RWPE2 (cell line): ENCODE measurements at places on chromosomes 12 and 14.
A peak's percentile ranks its signal among the peaks of the same experiment; 100 is the strongest.

GRCh38 chr14:99589031-99589441 is 15.0 kb downstream of the CCDC85C start:
- H3K36me3 ChIP-seq: peaks cover 12% of the 10 kb centered on the region
- no peak for DNase-seq
- no peak overlapping the region for H3K4me3 ChIP-seq
- H3K4me1 ChIP-seq: peaks cover 24% of the 10 kb centered on the region
- H3K27me3 ChIP-seq: no peaks in the 10 kb centered on the region

DNA sequence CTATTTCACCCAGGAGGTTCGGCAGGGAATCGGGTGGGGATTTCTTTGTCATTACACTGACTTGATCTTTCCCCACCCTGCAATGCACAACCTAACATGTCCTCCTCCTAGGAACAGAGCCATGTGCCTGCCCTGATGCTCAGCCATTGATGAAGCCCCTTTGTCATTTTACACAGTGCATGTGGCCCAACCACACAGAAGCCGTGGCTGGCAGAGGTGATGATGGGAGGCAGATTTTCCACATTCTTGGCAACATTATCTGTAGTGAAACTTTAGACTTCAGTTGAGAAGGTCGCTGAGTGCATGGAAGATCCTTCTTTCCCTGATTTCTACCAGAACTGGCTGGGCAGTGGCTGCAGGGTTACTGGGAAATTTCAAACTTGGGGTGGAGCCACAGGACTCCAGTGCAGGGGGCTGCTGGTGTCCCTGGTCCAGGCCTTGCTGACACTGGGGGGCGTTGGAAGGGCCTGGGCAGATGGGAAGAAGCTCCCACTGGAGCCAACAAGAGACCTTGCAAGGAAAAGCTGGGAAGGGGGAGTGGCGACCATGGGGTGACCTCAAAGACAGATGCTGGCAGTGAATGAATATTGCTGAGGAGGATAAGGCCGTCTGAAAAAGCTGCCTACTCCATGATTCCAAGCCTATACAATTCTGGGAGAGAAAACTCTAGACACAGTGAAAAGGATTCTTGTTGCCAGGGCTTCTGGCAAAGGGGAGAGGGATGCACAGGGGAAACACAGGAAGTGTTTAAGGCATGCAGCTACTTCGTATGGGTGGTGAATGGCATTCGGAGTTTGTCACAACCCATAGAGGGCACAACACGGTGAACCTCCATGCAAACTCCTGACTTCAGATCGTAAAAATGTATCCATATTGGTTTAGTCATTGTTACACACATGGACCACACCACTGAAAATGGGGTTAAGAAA is 41.8 kb upstream of the P2RX7 start:
- H3K4me1 ChIP-seq: no peaks in the 10 kb centered on the region
- no peak overlapping the region for H3K4me3 ChIP-seq
- H3K36me3 ChIP-seq: no peaks in the 10 kb centered on the region
- no peak for DNase-seq

GRCh38 chr12:124490584-124491305 is 76.7 kb downstream of the NCOR2 start:
- no peak overlapping the region for H3K27ac ChIP-seq
- no peak for DNase-seq
- H3K36me3 ChIP-seq: peaks cover 52% of the 10 kb centered on the region
- H3K4me1 ChIP-seq: no peaks in the 10 kb centered on the region
- H3K27me3 ChIP-seq: no peaks in the 10 kb centered on the region
- H3K4me3 ChIP-seq: no peak overlapping the region

DNA sequence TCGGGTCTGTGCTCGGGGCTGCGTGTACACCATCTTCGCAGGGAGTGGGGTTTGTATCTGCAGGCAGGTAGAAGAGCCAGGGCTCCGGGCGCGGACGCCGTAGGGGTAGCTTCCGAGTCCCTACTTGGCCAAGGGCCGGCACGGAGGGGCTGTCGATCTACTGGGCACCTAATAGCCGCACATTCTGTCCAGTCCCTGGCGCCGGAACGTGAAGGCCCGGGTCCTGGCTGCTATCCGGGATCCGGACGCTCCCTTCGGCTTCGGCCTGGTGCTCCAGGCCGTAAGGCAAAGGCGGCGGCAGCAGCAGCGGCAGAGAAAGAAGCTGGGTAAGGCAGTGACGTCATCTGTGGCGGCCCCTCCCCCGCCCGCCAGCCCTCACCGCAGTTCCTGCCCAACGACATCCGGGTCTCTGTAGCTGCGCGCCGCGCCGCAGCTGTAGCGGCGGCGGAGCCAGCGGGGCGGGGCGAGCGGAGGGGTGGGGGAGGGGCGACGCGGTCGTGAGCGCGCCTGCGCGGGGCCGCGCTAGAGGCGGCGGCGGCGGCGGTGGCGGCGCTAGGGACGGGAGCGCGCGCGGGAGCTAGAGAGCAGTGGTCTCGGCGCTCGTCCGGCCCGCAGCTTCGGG is at the start of gene PPM1A:
TSS of gene PPM1A (plus strand) at position 525 of the 622 bp plus-strand sequence. CDS start 33,483 bp downstream, outside the sequence.
- H3K4me3 ChIP-seq: peak within 1 kb of the TSS; percentile 100
- H3K36me3 ChIP-seq: peaks cover 11% of the 10 kb centered on the region
- peak; percentile 96 for DNase-seq
- H3K27me3 ChIP-seq: no peaks in the 10 kb centered on the region
- peaks cover 31% of the 10 kb centered on the region for H3K4me1 ChIP-seq

GRCh38 chr12:25388183-25388582 is 137.5 kb upstream of the KRAS start:
- H3K4me1 ChIP-seq: no peaks in the 10 kb centered on the region
- no peak for DNase-seq
- H3K36me3 ChIP-seq: no peaks in the 10 kb centered on the region
- H3K27ac ChIP-seq: no peak overlapping the region
- no peaks in the 10 kb centered on the region for H3K27me3 ChIP-seq

GRCh38 chr12:46778415-46778814 is 47.4 kb downstream of the SLC38A4 start:
- H3K36me3 ChIP-seq: no peaks in the 10 kb centered on the region
- peaks cover 11% of the 10 kb centered on the region for H3K4me1 ChIP-seq
- no peak overlapping the region for H3K4me3 ChIP-seq

GRCh38 chr12:61781021-61781581 is 479.1 kb upstream of the USP15 start:
- no peaks in the 10 kb centered on the region for H3K27me3 ChIP-seq
- H3K4me1 ChIP-seq: no peaks in the 10 kb centered on the region
- no peak overlapping the region for H3K4me3 ChIP-seq
- no peak overlapping the region for H3K27ac ChIP-seq
- no peaks in the 10 kb centered on the region for H3K36me3 ChIP-seq
- DNase-seq: no peak

GRCh38 chr12:108379823-108380222 is 40.7 kb upstream of the CMKLR1 start:
- no peaks in the 10 kb centered on the region for H3K27me3 ChIP-seq
- H3K36me3 ChIP-seq: no peaks in the 10 kb centered on the region
- no peak overlapping the region for H3K27ac ChIP-seq

GRCh38 chr14:73776194-73776537 is 62.0 kb upstream of the PNMA1 start:
- H3K27me3 ChIP-seq: no peaks in the 10 kb centered on the region
- peaks cover 17% of the 10 kb centered on the region for H3K4me1 ChIP-seq
- H3K4me3 ChIP-seq: no peak overlapping the region
- H3K36me3 ChIP-seq: no peaks in the 10 kb centered on the region
- H3K27ac ChIP-seq: no peak overlapping the region

DNA sequence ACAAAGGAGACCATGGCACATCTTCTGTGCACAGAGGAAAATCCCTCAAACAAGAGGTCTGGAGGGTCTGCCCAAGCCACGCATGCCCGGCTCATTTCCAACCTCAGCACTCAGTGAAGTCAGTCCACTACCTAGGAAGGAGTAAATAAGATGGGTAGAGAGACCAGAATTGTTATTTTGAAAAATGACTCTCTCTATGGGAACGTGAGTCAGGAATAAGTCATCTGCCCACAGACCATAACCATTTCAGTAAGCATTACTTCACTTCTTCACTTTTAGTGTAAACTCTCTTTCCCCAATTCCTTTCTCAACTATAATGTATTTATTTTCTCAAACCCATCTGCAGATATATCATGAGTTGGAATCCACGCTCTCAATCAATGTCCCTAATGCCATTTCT is 1039.9 kb upstream of the USP15 start:
- no peak for DNase-seq
- H3K4me1 ChIP-seq: no peaks in the 10 kb centered on the region
- H3K36me3 ChIP-seq: no peaks in the 10 kb centered on the region
- H3K4me3 ChIP-seq: no peak overlapping the region

DNA sequence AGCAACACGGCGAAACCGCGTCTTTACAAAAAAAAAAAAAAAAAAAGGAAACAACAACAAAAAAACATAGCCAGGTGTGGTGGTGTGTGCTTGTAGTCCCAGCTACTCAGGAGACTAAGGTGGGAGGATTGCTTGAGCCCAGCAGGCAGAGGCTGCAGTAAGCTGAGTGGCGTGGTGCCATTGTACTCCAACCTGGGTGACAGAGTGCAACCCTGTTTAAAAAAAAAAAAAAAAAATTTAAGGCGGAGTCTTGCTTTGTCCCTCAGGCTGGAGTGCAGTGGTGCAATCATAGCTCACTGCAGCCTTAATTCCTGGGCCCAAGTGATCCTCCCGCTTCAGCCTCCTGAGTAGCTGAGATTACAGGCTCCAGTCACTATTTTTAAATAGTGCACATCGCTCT is 18.2 kb upstream of the FIGNL2 start:
- H3K27ac ChIP-seq: no peak overlapping the region
- H3K4me3 ChIP-seq: no peak overlapping the region
- H3K36me3 ChIP-seq: no peaks in the 10 kb centered on the region
- DNase-seq: no peak
- peaks cover 47% of the 10 kb centered on the region for H3K27me3 ChIP-seq

GRCh38 chr12:87280893-87281292 is 748.3 kb downstream of the C12orf50 start:
- no peaks in the 10 kb centered on the region for H3K4me1 ChIP-seq
- no peak for DNase-seq
- H3K36me3 ChIP-seq: no peaks in the 10 kb centered on the region
- no peak overlapping the region for H3K27ac ChIP-seq

DNA sequence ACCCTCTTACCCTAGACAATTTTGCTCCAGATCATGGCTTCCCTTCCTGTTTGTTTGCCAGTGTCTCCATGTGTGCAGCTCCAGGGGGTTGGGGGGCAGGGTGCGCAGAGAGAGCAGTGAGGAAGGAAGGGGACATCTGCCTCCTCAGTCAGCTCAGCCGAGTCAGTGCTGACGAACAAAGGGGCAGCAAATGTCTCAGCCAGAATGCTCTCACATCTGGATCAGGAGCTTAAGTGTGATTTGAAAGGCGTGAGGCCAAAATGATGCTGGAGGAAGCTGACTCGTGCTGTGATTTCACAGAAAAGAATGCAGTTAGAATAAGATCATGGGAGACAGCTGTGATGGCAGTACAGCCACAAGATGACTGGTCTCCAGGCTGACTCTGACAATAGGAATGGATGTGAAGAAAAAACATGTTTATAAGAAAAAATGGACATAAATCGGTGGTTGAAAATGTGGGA is 27.1 kb upstream of the CDK17 start:
- no peaks in the 10 kb centered on the region for H3K27me3 ChIP-seq
- peaks cover 23% of the 10 kb centered on the region for H3K36me3 ChIP-seq
- peaks cover 48% of the 10 kb centered on the region for H3K4me1 ChIP-seq
- peak overlapping the region; percentile 27 for H3K4me3 ChIP-seq
- DNase-seq: peak; percentile 93

GRCh38 chr12:3491938-3492792 is 1.2 kb downstream of the PRMT8 start:
- DNase-seq: no peak
- peaks cover 62% of the 10 kb centered on the region for H3K27me3 ChIP-seq
- peak overlapping the region; percentile 21 for H3K4me3 ChIP-seq
- no peaks in the 10 kb centered on the region for H3K36me3 ChIP-seq

DNA sequence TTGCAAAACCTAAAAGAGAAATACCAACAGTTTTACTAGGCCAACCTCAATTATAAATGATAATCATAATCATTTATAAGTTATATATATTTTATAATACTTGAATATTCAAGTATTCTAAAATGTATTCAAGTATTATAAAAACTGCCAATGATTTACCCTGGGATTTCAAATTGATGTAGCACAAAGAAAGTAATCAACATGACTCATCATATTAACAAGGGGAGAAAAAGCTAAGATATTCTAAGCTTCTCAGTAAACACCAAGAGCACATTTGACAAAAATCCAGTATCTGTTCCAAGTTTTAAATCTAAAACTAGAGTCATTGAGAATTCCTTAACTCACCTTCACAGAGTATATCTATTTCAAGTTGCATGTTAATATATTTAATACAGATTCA is 56.1 kb downstream of the CAPZA3 start:
- DNase-seq: no peak
- H3K4me1 ChIP-seq: no peaks in the 10 kb centered on the region
- H3K27ac ChIP-seq: no peak overlapping the region
- H3K36me3 ChIP-seq: no peaks in the 10 kb centered on the region
- H3K27me3 ChIP-seq: no peaks in the 10 kb centered on the region

- peak overlapping the region; percentile 58 for H3K4me3 ChIP-seq
- H3K36me3 ChIP-seq: peaks cover 29% of the 10 kb centered on the region
- peak overlapping the region; percentile 81 for H3K27ac ChIP-seq
Measured at GRCh38 chr14:89955022-89955744, 544 bp upstream of the TDP1 start.

- no peaks in the 10 kb centered on the region for H3K4me1 ChIP-seq
- no peak for DNase-seq
- H3K36me3 ChIP-seq: no peaks in the 10 kb centered on the region
- H3K27ac ChIP-seq: no peak overlapping the region
- H3K27me3 ChIP-seq: no peaks in the 10 kb centered on the region
Measured at GRCh38 chr12:112824701-112825100, 33.2 kb downstream of the RPH3A start.

DNA sequence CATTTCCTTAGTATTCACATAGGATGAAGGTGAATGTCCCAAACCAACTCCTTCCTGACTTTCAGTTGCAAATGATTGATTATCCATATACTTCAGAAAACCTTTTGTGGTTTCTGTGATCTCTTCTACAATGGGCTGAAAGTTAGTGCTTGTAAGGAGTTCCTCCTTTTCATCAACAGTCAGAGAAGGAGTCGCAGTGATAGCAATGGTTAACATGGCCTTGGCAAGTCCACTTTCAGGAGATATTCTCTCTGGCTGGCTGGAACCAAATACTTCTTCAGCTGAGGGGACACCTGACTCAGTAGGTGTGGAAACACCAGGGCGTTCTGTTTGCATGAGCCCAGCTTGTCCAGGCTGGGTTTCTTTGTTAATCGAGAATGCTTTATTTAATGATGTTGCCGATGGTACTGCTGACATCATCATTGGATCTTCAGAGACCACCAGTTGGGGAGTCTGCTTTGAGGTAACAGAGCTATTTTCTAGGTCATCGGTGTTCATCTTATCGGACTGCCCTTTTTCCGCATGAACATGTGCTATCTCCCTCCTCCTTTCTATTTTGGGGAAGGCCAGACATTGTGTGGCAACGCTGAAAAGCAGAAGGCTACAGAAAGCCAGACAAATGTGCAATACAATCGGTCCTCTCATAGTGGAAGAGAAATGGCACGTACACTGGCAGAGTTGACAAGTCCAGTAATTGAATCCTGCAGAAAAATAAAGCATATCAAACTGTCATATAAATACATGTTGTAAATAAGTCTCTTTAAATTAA is 13.1 kb downstream of the ARMH4 start:
- H3K27me3 ChIP-seq: no peaks in the 10 kb centered on the region
- no peak overlapping the region for H3K27ac ChIP-seq
- H3K4me3 ChIP-seq: no peak overlapping the region
- DNase-seq: no peak
- H3K36me3 ChIP-seq: no peaks in the 10 kb centered on the region
